Psoas muscle (tissue), 8 donors: ENCODE measurements at places on chromosomes 2 and 18. TPM values are rescaled to one million over a fixed set of nuclear protein-coding genes. Genes with fewer than 3 reads are reported as not detected.

Gene C2orf66
- polyA plus RNA-seq: not detected

Gene SULT1C4
- polyA plus RNA-seq: 0.97 TPM

Gene IL1B
- 0.06 TPM for polyA plus RNA-seq

Gene KCNE4
- polyA plus RNA-seq: 1.4 TPM

- DNase-seq: no peak
Measured at GRCh38 chr2:104746299-104746698, 107.6 kb upstream of the POU3F3 start.

DNA sequence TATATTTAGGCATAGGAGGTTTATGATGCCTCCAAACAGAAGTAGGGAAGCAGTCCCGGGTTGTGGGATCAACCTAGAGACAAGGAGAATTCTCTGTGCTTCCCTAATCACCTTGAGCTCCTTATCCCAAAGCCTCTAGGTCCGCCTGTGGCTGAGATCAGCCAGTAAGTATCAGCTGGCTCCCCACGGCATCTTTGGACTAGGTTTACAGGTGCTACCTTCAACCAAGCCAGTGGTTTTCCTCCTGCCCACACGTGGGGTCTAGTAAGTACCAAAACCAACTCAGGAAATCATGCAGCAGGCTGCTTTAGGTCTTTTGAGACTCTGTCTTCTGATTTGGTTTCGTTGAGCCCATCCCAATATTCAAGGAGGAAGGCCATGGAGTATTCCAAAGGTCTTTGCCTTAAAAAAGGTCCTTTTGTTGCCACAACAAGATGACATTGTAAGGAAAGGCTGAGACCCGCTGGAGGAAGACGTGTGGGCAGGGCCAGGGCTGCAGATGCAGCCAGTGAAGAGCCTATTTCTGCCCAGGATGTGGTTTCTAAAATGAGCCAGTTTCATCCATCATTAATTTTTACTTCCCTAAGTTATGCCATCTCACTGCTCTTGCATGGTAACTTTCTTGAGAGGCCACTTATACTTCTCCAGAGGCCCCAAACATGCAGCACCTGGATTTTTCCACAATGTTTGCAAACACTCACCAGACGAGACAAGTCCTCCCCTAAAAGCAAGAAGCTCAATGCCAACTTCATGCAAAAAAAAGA lies 248.7 kb downstream of the RNF152 start:
- no peak for DNase-seq

GRCh38 chr2:191405546-191405945 lies 160.3 kb downstream of the MYO1B start:
- DNase-seq: no peak

DNA sequence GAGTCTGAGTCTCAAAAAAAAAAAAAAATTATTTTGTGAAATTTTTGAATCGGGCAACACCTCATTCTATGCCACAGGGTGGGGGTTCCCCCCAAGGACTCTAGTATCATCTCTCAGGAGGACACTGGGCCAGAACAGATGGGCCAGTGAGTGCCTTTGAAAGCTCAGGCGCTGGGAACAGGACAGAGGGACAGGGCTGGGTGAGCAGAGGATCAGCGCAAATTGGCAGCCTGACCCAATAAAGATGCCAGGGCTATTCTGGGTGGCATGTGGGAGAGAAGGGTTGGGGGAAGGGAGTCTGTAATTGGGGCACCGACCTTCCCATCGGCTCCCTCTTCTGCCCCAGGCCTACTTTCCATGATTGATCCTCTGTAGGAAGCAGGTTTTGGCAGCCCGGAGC lies 44.0 kb downstream of the KIF3C start:
- DNase-seq: peak; percentile 25

DNA sequence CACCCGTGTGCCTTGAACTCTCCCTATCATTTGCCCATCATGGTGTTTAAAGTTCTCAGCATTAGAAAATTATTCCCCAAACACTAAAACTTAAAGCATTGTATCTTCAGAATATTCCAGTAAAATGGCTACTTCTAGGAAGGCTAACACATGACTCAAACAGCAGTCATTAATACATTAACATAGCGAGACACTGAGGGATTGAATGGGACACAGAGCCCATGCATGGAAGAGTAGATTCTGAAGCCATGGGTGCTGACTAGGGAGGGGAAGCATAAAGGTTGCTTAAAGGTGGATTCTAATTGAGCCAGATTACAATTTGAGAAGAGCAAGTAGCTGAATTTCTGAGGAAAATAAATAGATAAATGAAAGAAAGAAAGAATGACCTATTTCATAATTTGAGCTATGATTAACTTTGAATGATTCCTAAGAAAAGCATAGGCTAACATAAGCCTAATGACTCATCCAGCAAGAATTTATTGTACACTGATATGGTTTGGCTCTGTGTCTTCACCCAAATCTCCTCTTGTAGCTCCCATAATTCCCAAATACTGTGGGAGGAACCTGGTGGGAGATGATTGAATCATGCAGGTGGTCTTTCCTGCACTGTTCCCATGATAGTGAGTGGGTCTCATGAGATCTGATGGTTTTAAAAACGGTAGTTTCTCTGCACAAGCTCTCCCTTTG lies 79.8 kb upstream of the PIK3C3 start:
- DNase-seq: no peak

DNA sequence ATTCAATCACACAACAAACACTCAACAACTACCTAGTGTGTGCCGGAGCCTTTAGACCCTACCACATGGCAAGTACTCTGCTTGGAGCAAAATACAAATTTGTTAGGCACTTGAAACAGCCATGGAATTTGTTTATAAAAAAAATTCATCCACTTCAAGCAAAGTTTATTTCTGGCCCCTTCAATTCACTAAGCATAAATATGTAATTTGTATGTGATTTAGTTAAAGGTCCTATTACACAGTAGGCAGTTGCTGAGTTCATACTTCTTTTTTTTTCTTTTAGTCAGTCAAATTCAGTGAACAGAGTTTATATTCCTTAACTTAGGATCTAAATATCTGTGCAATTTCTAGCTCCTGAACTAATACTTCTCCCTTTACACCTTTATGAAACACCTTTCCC lies 22.5 kb downstream of the GCFC2 start:
- DNase-seq: no peak

DNA sequence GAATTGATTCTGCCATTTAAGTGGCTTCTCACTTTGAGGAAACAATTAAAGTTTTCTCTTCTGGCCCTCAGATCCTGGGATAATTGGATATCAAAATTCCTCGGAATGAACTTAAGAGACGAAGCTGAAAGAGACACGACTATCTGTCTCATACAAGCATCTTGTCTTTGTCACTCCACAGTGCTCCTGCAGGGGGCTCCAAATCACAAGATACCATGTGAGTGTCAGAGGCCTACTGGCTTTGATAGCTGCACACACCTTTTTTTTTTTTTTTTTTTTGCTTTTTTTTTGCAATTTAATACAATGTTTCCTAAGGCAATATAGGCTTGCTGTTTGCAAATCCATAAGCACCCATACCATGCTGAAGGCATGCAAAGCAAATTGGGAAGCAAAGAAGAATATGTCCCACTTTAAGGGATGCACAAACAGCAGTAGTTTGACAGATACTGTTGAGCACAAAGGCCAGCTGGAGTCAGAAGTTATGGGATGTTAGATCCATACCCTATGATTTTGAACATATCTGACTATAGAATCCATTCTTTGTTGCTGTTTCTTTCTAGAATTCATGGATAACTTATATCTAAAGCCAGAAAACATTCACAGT lies 109.0 kb upstream of the CBLN2 start:
- no peak for DNase-seq

DNA sequence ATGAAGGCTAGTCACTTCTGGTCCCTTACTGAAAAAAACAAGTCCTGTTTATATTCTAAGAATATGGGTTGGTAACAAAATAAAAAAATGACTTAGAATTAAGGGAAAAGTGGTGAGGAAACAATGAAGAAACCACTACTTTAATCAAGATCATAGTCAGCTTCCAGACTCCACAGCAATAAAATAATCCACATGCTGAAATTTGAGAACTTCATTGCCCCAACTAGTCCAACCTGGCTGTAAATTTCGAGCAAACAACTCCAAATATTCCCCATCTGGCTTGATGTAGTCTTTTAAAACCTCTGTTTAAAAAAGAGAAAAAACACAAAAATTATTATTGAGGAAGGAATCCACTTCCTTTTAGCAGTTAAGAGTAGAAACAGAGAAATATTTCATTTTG lies 32.5 kb downstream of the METTL4 start:
- no peak for DNase-seq

GRCh38 chr2:217077831-217078407 lies 218.1 kb upstream of the TNP1 start:
- DNase-seq: no peak

DNA sequence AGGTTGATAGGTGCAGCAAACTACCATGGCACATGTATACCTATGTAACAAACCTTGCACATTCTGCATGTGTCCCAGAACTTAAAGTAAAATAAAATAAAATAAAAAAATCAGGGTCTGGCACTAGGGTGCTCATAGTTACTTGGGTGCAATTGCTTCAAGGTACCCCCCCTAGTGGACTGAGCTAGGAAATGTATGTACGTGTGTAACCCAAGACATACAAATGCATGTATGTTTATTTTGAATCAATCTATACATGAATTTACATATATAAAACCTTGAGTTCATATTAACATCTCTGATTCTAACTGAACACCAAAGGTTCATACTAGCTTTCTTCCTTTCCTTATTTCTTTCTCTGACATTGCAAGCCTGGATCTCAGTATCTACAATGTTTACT lies 51.5 kb downstream of the USP37 start:
- no peak for DNase-seq

DNA sequence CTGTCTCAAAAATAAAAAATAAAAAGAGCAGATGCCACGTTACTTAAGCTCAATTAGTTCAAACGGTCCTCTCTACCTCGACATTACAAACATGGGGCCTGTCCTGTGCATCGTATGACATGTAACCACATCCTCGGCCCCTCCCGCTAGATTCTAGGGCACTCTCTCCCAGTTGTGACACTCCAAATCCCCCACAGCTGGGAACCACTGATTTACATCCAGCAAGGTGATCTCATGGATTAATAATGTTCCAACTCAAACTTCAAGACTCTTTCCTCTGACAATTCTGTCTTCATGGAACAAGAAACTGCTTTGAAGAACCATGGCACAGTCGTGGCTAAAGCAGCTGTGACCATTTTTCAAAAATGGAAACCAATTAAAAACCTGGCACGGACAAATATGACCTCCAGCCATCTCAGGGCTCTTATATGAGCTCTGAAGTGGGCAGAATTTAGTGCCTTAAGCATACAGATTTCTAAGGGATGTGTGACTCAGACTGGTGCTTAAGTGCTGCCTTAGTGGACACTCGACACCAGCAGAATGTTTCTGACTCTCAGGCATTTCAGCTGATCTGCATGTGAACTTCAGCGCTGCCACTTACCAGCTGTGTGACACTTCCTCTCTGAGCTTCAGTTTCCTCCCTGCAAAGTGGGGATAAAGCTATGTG lies 31.7 kb upstream of the ASAP2 start:
- DNase-seq: no peak

- DNase-seq: peak; percentile 54
Measured at GRCh38 chr18:5057386-5058348, 139.4 kb downstream of the AKAIN1 start.

DNA sequence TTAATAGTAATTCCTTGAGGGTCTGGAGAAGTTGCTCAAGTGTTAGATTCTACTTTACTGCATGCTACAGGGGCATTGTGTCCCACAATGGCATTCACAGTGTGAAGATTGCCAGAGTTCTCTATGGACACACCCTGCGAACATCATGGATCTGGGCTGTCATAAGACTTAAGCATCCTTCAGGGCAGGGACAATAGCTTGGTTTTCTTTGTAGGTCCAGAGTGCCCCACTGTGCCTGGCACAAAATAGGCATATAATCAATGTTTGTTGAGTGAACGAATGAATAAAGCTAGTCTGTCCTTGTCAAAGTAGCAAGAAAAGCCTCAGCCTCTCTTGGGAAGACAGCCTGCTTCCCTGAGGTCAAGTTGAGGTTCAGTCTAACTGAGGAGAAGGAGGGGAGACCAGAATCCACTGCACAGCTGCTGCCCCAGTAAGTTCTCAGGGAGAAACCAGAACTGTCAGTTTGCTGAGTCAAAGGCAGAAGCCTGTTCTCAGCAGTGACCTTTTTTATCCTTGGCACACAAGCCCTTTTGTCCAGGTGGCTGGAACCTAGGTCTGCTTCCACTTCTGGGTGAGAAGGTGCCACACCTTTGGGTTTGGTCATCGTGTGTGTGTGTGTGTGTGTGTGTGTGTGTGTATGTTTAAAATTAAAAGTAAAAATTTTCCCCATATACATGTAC lies 15.0 kb downstream of the INPP4A start:
- no peak for DNase-seq

DNA sequence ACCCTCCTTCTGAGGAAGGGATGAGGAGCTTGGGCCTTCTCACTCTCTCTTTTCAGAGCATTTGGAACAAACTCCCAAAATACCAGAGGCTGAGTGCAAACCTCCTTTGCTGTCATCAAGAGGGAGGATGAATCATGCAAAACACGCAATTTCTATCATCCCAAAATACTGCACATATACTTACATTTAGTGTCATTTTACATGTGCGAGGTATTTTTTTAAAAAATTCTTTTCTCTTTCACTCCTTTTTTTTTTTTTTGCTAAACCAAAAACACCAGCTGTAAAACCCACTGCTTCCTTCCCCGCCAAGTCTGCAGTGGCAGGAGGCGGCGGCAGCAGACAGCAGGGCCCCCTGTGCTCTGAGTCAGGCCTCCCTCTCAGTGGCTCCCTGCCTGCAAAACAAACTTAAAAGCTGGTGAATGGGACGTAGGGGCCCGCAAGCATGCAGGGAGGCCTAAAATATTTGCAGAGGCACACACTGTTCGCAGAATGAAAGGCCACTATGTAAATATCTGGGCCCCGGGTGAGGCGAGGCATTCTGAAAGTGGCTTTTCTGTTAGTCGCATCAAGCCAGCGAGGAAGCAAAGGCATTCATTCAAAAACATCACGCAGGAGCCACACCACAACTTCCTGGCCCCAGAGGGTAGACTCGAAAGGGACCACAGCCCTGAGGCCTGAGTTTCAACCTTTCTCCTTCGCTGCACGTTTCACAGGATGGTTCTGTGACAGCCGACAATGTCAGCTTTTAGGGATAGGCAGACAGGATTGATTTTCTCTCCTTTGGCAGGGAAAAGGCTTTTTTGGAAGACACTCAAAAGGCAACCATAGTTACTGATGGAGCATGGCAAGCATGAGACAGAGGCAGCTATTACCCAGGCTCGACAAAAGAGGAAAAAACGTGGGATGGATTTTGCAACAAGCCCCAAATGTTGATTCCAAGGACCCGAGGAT lies 73.4 kb downstream of the ACTR2 start:
- DNase-seq: peak; percentile 64

- no peak for DNase-seq
Measured at GRCh38 chr2:213806125-213806726, 522.0 kb downstream of the SPAG16 start.

DNA sequence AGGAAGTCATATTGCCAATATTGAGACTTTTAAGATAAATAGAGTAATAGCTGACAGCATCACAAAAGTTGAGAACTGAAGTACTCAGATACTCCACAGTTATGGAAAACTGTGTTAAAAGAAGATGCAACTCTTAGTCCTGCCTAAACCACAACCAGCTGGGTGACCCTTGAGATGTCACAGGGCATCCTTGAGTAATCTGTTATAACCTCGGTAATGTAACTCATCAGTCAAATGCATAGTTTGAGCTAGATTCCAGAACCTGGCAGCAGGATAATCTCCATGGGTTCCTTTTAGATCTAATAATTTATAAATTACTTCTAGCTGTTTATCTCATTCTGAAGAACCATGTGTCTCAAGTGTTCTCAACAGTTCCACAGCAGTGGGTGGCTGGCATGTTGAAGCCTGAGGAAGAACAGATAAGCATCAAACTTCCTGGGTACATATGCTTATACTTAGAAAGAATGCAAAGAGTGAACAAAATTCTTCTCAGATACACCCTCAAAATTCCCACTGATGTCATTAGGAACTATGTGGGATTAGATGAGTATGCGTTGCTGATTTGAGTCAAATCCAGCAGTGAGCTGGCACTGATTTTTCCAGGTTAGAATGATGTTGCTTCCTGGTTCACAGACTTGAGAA lies 304.1 kb upstream of the ERBB4 start:
- no peak for DNase-seq
